ENCODE measurements at places on chromosomes 16 and 17. TPM values are rescaled to one million over a fixed set of nuclear protein-coding genes. Genes with fewer than 3 reads are reported as not detected.

PIPOX gene
- total RNA-seq: 2.3 TPM

HES7 gene
- not detected for total RNA-seq

MYH1 gene
- total RNA-seq: not detected

LRRC3C gene
- total RNA-seq: not detected

SLC6A2 gene
- 0.47 TPM for total RNA-seq

TTLL6 gene
- total RNA-seq: not detected

FBXW10B gene
- total RNA-seq: 4.1 TPM

TPSG1 gene
- total RNA-seq: not detected

SLC38A8 gene
- total RNA-seq: not detected

SRCIN1 gene
- total RNA-seq: 1.2 TPM

ADAMTS18 gene
- total RNA-seq: 7.4 TPM

PPP1R27 gene
- not detected for total RNA-seq

PMP22 gene
- total RNA-seq: 229 TPM

HSF5 gene
- not detected for total RNA-seq

ZFP3 gene
- total RNA-seq: 4.0 TPM

PRSS21 gene
- 0.65 TPM for total RNA-seq

CCL14 gene
- 81.7 TPM for total RNA-seq

CPD gene
- total RNA-seq: 89.1 TPM

CCL1 gene
- not detected for total RNA-seq

CCL18 gene
- total RNA-seq: 1.7 TPM

IGF2BP1 gene
- total RNA-seq: not detected

SUMO2 gene
- total RNA-seq: 53.3 TPM

TLCD3B gene
- not detected for total RNA-seq

All from omental fat pad (tissue), 4 donors.